ENCODE measurements at places on chromosomes 13 and 19.

- DNase-seq, result peak; percentile 23
Measured at GRCh38 chr19:56476651-56477428, at the start of gene ZNF667. TSS of gene ZNF667 (minus strand) at chr19:56477345. CDS start at chr19:56462370, 14,975 bp downstream.

DNA sequence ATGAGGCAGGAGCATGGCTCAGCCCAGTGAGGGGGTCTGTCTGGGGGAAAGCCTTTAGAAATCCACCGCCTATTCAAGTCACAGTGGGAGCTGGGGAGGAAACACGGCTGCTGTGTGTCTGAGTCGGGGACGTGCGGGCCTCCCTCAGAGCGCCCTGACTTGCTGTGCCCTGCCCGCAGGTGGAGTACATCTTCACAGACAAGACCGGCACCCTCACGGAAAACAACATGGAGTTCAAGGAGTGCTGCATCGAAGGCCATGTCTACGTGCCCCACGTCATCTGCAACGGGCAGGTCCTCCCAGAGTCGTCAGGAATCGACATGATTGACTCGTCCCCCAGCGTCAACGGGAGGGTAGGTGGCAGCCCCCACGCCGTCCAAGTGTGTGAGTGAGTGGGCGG is 137.8 kb upstream of the MCF2L start:
- no peak for DNase-seq

- DNase-seq, result no peak
Measured at GRCh38 chr13:85255978-85256377, 543.2 kb downstream of the SLITRK6 start.

DNA sequence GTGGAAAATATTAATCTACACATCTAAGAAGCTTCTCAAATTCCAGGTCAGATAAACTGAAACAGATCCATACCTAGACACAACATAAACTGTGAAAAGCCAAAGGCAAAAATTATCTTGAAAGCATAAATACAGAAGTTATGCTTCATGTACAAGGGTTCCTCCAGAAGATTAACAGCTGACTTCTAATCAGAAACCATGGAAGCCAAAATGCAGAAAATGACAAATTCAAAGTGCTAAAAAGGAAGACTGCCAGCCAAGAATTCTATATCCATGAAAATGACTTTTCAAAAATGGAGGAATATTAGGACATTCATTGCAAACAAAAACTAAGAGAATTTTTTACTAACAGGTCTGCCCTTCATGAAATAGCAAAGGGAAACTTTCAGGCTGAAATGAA is 72.8 kb downstream of the MYO16 start:
- no peak for DNase-seq

DNA sequence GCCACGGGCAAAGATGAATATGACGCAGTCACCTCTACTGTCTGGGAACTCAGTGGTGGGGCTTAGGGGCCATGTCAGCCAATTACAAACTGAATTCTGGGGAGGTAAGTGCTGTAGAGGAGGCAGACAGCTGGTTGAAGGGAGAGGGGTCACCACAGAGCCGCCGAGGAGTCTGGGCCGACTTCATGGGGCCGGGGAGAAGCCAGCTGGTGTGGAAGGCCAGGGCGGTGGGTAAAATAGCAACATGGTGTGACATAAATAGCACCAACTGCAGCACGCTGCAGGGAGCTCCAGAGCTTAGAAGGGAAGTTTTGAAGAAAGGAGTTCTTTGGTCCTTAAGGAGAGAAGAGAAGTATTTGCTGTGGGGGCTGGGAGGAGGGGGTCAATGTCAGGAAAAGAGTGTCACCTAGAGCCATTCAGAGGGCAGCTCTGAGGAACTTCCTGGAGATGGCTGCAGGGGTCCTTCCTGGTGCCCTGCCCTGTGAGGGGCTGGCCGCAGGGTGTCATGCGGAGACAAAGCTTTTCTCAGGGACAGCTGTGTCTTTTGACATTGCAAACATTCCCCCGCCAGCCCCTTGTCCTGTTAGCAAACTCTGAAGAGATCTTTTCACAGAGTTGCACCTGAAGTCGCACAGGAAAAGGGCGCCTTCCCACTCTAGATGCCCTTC is 6.4 kb downstream of the METTL21C start:
- no peak for DNase-seq

DNA sequence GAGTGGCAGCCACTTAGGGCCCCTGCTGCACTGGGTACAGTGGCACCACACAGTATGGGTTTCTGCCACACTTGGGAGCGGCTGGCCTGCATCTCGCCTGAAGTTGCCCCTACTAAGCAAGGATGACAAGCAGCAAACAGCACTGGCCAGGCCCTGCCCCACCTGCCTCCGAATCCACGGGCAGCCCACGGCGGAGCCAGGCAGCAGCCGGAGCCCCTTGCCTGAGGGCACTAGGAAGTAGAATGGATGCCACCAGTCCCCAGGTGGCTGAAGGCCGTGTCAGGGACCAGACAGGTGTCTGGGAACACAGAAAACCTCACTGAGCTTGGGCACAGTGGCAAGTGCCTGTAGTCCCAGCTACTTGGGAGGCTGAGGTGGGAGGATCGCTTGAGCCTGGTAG is 19.4 kb downstream of the MLLT1 start:
- DNase-seq, result no peak

GRCh38 chr13:18949489-18949761 is 232.2 kb downstream of the TUBA3C start:
- no peak for DNase-seq

DNA sequence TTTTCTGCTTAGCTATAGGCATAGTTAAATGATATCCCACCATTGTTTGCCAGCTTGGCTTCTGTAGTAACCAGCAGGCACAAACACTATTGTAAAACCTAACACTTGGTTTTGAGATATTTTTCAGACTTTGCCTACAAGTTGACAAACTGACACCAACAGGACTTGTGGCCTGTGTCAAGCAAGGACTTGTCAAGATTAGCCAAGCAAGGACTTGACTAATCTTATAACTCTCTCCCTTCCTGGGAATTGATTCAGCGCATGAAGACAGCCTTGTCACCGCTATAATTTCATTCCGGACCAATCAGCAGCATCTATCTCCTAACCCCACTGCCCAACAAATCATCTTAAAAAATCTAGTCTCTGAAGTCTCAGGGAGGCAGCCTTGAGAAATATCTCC is 72.7 kb upstream of the SLITRK1 start:
- no peak for DNase-seq

- DNase-seq, result no peak
Measured at GRCh38 chr19:6416658-6417405, 7.8 kb downstream of the KHSRP start.

GRCh38 chr19:5645409-5645808 is 22.5 kb downstream of the SAFB start:
- no peak for DNase-seq

- DNase-seq, result no peak
Measured at GRCh38 chr13:109401307-109401706, 385.1 kb downstream of the IRS2 start.

DNA sequence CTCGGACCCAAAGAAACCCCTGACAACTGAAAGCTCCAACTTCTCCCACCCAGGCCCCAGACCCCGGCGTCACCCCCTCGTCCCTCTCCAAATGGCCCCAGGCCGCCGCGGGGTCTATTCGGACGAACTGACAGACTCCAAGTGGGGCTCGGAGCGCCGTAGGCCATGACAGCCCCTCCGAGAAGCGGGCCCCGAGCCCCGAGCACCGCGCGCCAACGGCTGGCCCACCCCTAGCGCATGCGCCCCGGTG is 360 bp downstream of the DDX39A start:
- DNase-seq, result no peak

DNA sequence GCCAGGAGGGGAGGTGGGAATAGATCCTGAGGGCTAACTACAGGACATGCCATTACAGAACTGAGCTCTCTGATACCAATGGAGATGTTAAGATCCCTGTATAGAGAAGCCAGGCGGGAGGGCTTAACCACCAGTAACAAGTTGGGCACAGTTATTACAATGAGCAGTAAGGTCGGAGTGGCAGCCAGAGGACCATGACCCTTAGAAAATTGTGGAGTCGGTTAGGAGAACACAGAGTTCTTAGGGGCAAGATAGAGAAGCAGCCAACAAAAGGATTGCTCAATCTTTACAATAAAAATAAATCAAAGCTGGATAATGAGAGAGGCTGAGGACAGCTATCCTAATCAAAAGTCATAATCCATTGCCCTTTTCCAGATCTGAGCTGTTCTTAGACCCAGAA is 10.4 kb downstream of the CPB2 start:
- no peak for DNase-seq

DNA sequence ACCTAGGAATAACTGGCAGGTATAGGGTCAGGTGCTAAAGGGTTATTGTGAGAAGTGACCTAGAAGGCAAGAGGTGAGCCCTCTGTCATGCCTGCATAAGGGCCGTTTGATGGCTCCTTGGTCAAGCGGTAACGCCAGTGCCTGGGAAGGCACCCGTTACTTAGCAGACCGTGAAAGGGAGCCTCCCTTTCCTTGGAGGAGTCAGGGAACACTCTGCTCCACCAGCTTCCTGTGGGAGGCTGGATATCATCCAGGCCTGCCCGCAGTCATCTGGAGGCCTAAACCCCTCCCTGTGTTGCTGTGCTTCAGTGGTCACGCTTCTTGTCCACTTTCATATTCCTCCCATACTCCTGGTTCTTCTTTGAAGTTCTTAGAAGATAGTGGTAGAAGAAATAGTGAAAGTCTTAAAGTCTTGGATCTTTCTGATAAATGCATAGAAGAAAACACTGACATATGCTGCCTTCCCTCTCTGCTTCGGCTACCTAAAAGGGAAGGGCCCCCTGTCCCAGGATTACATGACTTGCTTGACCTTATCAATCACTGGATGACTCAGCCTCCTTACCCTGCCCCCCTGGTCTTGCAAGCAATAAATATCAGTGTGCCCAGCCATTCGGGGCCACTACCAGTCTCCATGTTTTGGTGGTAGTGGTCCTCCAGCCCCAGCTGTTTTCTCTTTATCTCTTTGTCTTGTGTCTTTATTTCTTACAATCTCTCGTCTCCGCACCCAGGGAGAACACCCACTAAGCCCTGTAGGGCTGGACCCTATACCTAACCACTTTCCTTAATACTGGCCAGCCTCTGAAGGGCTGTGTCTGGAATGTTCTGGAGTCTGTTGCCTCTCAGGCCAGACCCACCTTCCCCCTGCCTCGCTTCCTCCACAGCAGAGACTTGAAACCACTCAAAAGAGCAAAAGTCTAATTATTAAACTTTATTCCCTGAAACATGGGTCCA is 16.1 kb upstream of the ABCC4 start:
- DNase-seq, result no peak

- DNase-seq, result peak; percentile 98
Measured at GRCh38 chr19:17419621-17420474, at the start of gene MVB12A. TSS of gene MVB12A (plus strand) at chr19:17420047. CDS start at chr19:17420136, 89 bp downstream.

DNA sequence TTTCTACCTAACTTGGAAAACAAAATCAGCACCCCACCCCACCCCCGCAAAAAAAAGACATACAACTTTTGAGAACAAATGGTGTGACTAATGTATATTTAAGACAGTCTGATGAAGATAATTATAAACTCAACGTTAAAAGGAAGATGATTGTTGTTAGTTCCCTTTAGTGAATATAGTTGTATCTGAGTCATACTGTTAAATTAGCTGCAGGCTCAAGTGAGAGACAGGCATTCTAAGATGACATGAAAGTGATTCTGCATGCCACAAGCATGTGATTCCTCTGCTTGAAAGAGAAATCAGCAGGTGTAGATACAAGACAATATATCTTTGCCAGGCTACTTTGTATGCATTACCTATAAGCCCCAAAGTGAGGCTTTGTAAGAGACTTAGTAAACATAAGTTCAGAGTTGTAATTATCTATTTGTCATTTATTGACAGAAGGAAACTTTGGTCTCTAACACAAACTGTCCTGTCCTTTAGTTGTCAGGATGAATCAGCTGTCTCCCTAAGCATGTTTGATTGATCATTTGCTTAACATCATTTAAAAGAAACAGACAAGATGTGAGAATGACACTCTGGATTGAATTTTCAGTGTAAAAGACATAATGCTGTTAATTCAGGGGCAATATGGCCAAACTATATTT is 319.4 kb upstream of the HTR2A start:
- DNase-seq, result no peak

DNA sequence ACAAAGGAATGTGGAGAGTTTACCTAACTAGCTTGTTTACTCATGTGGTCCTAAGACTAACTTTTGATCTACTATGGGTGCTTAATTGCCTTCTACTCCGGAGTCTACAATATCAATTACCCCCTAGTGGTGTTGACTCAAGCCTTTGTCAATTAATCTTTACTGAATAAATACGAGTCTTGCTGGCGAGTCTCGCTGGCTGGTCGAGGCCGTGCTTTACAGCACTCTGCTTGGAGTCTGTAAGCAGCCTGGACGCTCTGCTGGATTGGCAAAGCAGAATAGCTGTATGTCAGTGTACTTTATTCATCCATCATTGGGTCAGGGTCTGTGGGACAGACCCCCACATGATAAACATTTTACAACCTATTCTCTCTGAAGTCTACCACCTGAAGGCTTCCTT is 9.9 kb upstream of the SPART start:
- no peak for DNase-seq

DNA sequence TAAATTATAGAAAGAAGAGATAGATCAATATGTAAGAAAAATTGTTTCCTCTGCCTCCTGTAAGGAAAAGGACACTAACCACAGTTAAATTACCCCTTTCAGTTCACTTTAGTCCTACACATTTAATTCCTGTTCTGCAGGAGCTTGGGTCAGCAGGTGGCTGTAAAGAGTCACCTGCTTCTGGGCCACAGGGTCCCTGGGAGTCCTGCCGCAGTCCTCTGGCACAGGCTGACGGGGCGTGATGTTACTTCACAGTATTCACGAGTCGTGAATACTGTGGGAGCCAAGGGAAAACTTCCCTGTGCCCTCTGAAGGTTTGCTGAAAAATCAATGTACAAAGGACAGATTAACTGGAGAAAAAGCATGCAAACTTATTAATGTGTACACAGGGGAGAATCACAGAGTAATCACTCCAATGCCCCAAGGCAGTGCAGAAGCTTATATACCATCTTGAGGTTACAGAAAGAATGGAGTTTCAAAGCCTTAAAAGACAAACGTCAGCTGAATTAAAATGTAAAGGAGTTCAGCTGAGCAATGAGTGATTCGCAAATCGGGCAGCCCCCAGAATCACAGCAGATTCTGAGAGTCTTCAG is 125.8 kb upstream of the TMTC4 start:
- no peak for DNase-seq

DNA sequence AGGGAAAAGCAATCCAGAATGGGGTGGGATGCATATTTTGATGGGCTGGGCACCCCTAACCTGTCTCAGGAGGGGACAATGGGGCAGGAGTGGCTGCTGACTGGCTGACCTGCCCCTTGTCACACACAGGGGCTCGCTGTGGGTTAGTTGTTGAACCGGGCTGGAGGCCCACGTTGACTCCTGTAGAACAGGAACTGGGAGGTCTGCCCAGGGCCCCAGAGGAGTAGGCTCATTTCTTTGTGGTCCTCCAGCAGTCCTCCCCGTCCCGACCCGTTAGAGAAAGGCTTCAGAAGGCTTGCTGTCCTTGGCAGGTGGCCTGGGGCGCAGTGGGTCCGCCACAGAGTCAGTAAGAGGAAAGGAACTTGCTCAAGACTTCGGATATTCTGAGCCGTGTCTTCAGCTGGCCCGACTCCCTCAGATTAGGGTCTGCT is 70.1 kb downstream of the COL4A1 start:
- no peak for DNase-seq

GRCh38 chr19:46076951-46077814 is 36.4 kb upstream of the IGFL4 start:
- DNase-seq, result peak; percentile 21

GRCh38 chr13:48246102-48246501 is 13.1 kb downstream of the ITM2B start:
- no peak for DNase-seq

- DNase-seq, result peak; percentile 17
Measured at GRCh38 chr13:94351292-94351990, 128.0 kb downstream of the DCT start.

GRCh38 chr13:35594096-35594495 is 117.6 kb upstream of the MAB21L1 start:
- DNase-seq, result no peak

Measured in CD4-positive, alpha-beta T cell treated with Interferon alpha-2 for 1 hour (primary cell).